ENCODE measurements at places on chromosomes 2 and 18.

- DNase-seq, result peak; percentile 45
These were observed 584 bp downstream of the BOLA3 start for GRCh38 chr2:74146929-74147726.

- no peak for DNase-seq
These were observed 611 bp upstream of the ITSN2 start for GRCh38 chr2:24360963-24361330.

- no peak for DNase-seq
These were observed 391.6 kb downstream of the NBAS start for GRCh38 chr2:15169326-15170069.

- DNase-seq, result no peak
These were observed 189.4 kb upstream of the GLI2 start for GRCh38 chr2:120546048-120546864.

DNA sequence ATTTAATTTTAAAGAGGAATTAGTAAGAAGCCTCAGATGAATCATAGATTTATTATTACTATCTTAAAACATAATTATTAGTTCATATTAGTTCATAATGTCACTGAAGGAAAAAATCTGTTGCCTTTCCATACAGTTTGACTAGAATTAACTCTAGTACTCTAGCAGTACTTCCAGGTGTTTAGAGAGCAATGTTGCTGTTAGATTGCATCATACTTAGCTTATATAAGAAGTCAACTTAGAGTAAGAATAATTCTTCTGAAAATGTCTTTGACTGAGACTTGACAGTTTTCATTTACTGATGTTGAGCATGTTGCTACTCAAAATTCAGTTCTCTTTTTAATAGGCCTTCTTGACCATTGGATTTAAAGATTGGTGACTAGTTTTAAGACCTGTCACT, 4.7 kb downstream of the RAB3GAP1 start:
- DNase-seq, result no peak

All from AML-193 (cell line).